Stimulated activated CD8-positive, alpha-beta memory T cell treated with anti-CD3 and anti-CD28 coated beads, Interleukin-7, amount 100 ng/mL, for 24 hours (primary cell): ENCODE measurements at places on chromosomes 16 and 17.

DNA sequence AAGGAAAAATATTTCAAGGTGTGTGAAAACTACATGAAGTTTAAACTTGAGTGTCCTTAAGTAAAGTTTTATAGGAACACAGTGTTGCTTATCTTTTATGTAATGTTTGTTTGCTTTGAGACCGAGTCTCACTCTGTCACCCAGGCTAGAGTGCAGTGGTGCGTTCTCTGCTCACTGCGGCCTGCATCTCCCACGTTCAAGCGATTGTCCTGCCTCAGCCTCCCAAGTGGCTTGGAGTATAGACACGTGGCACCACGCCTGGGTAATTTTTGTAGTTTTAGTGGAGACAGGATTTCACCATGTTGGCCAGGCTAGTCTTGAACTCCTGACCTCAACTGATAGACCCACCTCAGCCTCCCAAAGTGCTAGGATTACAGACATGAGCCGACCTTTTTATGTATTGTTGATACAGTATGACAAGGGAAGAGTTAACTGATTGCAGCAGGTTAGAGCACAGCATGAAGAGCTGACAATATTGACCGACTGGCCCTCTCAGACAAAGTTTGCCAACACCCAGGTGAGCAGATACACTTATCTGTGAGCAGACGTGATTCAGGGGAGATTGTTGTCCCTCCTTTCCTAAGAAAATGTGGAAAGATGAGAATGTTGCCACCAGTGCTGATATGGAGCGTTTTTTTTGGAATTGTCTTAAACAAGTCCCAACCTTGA, 373.7 kb downstream of the WWOX start:
- DNase-seq: no peak

GRCh38 chr16:65658787-65659220, 536.9 kb upstream of the CDH11 start:
- DNase-seq: no peak

- no peak for DNase-seq
Observed at GRCh38 chr17:321386-321941, 31.1 kb downstream of the RPH3AL start.

DNA sequence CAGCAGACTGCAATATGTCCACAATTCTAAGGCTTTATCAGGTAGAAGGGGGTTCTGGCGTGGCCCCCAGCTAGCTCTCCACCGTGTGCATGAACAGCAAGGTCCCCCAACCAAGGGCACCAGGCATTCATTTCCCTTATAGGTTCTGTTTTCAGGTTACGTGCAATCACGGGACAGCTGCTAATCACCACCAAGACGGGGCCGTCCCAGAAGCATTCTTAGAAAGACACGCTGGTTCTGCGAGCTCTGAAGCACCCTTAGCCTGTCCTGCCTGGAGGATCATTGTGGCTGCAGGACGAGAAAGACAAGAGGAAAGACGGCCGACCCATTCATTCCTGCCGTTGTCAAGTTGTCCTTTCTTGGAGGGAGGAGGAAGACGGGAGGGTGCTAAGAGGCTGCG, 302.9 kb downstream of the SOX9 start:
- no peak for DNase-seq

DNA sequence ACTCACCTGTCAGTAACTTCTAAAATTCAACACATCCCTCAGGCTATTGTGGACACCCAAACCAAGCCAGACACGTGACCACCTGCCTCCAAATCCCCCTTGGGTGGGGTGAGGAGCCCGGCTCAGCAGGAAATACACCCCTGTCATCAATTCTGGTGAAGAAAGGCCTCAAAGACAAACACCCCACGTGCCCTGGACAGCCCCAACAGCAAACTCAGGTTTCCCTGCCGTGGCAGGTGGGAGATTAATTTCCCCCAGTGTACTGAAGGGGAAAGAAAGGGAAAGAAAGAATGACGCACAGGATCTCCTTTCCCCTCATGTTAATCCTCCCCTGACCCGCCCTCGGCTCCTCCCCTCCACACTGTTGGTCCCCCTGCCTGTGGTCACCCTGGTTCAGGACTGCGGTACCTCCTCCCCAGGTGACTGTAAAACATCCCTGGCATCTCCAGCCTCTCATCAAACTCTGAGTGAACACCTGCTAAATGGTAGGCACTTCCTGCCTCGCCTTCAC, 98.3 kb downstream of the ZNF423 start:
- no peak for DNase-seq

GRCh38 chr17:58391302-58391984, 25.9 kb downstream of the RNF43 start:
- DNase-seq: no peak

- DNase-seq: no peak
Observed at GRCh38 chr17:82034371-82035011, 3.0 kb downstream of the DCXR start.

DNA sequence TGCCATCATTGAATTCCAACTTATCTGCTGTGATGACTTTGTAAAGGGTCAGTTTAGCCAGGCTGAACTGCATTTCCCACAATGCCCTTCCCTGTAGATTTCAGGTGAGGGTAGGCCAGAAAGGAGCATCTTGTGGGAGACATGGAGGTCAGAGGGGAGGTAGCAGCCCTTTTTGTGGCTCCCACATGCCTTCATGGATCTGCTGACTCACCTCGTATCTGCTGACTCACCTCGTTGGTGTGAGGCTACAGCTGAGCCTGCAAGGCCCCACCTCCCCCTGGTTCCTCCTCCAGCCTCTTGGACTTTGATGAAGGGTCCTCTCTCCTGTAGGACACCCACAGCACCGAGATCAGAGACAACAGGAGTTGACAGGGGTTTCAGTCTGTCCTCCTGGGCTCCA, 102.5 kb downstream of the SALL1 start:
- no peak for DNase-seq

GRCh38 chr17:4744999-4745969, 5.6 kb upstream of the CXCL16 start:
- no peak for DNase-seq

- DNase-seq: peak; percentile 18
Observed at GRCh38 chr17:75487351-75488070, 27.8 kb downstream of the CASKIN2 start.

DNA sequence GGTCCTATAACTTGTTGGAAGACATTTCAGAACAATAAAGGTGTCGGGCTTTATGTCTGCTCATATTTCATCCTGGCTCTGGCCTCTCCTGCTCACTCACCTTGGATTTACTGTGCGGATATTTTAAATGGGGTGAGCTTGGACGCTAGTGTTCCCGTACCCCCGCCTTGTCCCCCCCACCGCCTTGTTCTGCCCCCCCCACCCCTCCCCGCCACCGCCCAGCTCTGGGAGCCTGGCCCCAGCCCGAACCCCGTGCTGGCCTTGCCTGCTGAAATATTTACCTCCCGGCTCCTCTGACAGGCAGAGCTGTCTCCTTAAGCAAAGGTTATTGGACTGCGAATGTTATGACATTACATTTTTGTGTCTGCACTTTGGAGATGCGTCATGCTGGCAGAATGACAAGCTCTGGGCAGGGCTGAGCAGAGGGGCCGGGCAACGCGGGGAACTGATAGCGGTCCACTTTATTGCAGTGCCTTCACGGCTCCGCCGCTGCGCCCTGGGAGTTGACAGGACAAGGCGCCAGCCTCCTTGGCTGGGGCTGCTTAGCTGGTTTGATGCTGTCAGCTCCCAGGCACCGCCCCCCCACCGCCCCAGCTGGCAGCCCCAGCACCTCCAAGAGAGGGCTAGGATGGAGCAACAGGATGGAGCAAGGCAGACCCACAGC, 222.5 kb upstream of the GSE1 start:
- no peak for DNase-seq

DNA sequence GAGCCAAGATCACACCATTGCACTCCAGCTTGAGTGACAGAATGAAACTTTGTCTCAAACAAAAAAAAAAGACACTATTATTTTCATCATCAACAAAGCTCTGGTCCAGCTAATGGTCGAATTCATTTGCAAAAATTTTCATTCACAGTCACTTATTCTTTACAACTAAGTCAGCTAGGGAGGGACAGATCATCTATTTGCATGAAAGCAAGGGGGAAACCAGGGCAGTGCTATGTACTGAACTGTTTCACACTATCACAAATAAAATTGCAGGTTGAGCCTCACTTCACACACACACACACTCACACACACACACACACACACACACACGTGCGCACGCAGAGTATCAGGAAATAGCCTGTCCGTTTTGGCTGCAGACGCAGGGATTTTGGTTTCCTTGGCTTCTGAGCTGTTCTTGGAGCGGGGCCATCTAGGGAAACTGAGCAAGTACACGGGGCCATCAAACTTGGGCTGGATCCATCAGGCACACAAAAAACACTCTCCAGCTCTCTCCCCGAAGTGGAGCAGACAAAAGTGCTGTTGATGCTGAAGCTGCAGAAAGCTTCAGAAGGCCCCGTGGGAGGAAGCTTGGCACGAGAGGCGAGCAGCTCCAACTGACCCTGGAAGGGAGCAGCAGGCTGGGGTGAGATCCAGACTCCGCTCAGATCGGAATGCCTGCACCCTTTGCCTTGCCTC, 44.3 kb upstream of the HELZ start:
- no peak for DNase-seq

GRCh38 chr16:9790199-9790598, 392.0 kb downstream of the GRIN2A start:
- DNase-seq: no peak

GRCh38 chr17:44518032-44518431, 14.8 kb upstream of the GPATCH8 start:
- DNase-seq: no peak

GRCh38 chr17:49327835-49328784, 33.9 kb downstream of the ZNF652 start:
- DNase-seq: no peak

DNA sequence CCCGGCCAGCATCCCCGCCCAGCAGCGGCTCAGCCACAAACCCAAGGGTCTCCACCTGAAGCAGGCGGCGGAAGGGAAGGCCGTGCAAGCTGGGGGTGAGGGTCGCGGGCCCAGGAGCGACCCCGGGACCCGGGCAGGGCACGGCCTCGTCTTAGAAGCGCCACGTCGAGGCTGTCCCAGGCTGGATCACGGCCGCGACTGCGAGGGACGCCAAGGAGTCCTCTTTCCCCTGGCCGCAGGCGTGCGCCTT, 538 bp upstream of the CCNF start:
- DNase-seq: no peak

DNA sequence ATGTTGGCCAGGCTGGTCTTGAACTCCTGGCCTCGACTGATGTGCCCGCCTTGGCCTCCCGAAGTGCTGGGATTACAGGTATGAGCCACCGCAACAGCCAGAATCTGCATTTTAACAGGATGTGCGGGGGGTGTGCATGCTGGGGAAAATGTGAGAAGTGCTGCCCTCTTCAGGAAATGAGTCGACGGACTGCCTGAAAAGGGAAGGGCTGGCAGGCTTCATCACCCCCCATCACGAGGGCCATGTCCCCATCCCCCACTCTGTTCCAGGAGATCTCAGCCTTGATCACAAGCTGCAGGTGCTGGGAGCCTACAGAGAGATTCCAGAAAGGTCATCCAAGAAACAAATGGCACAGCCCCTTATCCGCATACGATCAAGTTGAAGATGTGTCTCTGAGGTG, 195.3 kb upstream of the RPL38 start:
- DNase-seq: no peak

- no peak for DNase-seq
Observed at GRCh38 chr16:76345163-76345661, 68.0 kb downstream of the CNTNAP4 start.

DNA sequence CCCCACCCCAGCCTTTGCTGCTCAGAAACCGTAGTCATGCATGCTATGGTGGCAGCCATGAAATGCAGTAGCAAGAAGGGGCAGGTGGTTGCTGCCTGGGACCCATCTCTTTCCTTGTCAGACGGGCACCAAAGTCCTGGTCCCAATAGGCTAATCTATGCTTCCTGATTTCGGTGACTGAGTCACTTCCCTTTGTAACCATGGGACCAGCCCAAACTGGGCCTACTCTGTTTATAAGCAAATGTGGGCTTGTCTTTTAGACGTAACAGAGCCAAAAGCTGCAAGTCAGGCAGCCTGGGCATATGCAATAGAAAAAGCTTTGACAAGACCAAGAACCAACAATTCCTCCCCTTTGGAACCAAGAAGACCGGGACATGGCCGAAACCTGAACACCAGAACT, 99.1 kb upstream of the RBBP6 start:
- DNase-seq: no peak

DNA sequence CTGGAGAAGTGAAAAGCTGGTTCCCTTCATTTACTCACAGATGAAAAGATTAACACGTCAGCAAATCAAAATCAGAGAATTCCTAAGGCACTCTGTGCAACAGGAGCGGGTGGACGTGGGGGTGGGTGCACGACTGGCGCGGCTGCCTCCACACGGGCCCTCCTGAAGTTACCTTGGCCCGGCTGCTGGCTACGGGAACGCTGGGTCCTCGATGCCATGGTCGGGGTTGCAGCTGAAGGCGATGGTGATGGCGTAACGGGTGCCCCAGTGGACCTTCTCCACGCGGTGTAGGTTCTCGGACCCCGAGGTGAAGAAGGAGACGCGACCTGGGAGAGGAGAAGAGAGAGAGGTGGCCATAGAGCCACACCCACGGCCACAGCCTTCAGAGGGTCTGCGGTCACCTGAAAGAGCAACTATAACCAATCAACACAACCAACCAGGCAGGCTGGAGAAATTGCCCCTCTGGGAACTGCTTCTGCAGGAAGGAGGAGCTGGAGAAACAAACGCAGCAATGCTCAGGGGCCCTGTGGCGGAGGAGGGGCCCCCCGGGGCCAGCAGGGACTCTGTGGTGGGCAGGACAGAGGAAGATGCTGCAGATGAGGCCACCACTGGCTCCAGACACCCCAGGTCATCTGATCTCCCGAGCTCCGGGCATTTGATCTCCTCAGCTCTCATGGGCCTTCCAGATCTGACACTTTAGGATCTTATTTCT, 20.8 kb downstream of the UTS2R start:
- no peak for DNase-seq

DNA sequence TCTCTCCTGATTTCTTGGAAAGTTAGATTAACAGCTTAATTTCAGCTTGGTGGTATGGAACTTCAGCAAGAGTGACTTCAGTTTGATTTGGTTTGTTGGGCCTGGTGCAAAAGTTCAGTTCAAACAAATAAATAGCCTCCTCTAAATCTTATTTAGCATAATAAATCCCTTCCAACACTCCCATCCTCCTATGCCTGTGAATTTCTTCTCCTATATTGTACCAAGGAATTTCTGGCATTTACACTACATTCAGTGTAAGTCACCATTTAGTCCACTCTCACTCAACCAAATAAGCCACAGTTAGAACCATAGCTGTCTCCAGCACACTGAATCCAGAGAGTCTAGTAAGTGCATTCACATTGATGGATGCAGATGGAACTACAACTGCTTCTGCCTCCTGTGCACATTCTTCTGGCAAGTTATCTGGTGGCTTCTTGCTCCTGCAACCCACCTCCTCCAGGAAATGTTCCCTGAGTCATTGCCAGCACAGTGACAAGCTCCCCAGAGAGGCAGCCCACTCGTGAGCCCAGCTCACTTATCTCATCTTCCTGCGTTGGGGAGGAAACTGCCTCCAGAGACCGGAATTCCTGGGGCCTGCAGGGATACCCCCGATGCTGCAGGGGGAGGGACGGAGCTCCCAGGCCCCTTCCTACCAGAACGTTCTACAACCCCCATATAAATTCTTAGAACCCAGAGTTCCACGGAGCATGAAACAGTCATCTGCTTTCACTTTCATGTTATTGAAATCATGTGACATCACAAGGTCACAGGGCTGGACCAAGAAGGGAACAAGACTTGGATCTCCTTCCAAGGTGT, 318.3 kb downstream of the PHKB start:
- no peak for DNase-seq

GRCh38 chr17:65183736-65184135, 46.6 kb downstream of the RGS9 start:
- DNase-seq: no peak
